Hippocampal formation (tissue), 2 donors: ENCODE measurements at places on chromosomes 5 and 9.
A peak's percentile ranks its signal among the peaks of the same experiment; 100 is the strongest.

DNA sequence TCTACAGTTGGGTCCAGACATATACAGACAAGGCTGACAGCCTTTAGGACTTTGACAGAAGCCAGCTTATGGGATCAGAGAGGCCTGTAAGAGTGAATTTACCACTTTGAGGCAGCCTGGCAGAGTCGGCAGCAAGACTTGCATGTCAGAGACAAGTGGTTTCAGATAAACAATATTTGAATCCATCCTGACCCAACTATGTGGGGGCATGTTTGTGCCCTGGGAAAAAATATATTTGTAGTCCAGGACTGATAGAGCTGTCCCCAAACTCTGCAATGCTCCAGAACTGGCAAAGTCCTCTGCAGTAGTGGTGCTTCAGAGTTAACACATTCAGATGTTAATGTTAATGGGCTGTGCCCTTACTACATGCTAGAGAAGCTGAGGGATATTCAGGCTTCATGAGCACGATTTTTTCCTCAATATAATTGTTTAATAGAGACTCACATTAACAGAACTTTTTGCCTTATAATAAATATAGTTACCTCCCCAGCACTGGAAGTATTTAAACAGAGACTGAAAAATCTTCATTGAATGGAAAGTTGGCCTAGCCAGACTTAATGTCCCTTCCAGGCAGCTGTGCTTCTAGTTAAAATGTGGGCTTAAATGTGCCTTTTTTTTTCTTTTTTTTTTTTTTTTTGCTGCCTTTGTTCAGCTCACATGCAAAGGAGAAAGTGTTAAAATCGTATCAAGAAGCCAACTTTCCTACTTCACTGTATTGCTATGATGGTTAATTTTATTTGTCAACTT is 42.9 kb downstream of the FEM1C start:
- DNase-seq: no peak

DNA sequence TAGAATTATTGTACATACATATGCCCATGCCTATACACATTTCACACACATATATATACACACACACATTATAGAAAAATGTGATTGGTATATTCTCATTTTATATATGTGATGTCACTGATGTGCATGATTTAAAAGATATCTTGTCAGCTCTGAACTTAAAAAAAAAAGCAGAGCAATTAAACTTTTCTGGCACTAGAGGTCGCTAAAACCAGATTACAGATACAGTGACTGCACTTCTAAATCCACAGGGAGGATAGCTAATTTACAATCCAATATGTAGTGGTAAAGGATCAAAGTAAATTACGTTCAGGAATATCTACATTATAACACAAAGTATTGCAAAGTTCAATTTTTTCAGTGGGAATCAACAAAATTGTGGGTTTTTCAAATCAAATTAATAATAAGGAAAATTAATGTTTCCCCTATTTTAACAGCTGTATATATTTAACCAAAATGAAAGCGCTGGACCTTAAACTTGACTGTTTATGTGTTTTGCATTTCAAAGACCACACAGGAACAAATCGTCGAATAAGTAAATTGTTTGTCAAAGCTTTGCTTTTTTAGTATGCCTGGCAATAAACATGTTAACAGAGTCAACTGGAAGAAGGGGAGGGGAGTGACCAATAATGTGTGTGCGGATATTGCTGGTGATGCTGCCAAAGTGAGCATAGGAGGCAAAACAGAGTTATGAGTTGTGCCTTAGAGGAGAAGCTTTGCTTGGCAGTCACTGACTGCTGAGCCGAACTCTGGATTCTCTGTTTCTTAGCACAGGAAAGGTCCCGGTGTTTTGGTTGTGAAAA is 1201.4 kb upstream of the C9orf72 start:
- peak; percentile 60 for DNase-seq

DNA sequence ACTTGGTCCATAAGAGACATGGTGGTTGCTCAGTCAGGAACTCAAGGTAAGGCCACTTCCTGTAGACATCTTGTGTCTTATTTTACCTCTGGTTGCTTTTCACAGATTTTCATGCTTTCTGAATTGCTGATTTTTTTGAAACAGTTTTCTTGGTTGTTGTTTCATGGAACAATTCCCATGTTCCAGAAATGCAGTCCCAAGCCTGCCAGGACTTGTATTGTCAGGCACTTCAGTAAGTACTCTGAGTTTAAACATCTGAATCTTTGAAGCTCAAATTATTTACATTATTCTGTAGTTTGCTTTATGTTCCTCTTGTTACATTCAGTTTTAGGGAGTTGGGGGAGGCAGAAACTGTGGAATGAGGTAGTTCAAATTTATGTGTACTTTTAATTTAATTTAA is 290.2 kb downstream of the DMRT2 start:
- no peak for DNase-seq

- DNase-seq: no peak
Observed at GRCh38 chr9:128528445-128529160, 23.8 kb upstream of the SPTAN1 start.
